ENCODE measurements at places on chromosomes 16 and 17.

DNA sequence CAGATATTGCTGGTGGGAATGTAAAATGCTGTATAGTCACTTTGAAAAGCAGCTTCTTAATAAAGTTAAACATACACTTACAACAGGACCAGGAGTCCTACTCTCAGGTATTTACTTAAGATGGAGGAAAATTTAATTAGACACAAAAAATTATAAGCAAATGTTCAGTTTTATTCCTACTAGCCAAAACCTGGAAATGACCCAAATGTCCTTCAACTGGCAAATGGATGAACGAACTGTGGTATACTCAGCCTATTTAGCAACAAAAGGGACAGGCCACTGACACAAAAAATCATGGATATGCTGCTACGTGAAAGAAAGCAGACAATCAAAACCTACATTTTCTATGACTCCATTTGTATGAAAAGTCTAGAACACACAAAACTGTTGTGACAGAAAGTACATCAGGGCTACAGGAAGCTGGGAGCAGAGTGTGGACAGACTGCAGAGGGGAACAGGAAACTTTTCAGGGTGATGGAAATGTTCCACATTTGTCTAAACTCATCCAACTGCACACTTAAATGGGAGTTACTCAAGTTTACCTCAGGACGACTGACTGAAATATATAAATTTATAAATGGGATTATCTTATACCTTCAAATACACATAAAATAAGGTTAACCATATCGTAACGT is 49.3 kb upstream of the MNT start:
- DNase-seq = no peak

- DNase-seq = no peak
Observed at GRCh38 chr17:75004371-75004770, 8.1 kb upstream of the MRPL58 start.

DNA sequence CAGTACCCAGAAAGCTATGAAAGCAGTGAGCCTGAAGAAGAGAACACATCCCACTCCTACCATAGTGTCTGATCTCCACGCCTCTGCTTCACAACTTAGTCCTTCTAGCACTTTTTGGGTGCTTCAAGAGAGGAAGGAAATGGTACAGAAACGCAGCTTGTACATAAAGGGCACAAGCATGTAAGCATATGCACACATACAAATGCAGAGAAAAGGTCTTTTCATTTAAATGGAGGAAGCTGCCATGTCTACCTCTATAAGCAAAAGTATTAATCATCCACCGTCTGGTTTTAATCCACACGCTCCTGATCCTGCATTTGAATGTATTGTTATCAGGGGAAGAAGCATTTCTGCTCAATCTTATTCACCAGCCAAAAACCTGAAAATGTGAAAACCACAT is 100.7 kb downstream of the HIC1 start:
- DNase-seq = no peak

DNA sequence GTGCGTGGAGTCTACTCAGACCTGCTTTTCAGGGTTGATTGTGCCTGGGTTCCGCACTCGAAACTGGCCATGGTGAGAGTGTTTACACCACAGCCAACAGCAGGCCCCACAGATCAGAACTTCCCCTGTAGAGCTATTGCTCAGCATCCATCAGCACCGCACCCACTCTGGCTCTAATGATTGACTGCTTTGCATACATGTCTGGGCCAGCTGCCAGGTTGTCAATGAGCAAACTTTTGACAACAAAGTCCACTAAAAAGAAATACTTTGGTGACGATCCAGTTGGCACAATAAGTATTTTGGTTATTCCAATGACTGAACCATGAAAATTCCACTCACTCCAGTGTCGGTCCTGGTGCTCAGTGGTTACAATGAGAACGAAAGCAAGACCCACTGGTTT is 190.7 kb downstream of the FOXL1 start:
- DNase-seq = no peak

GRCh38 chr16:1561836-1562235 is 28.4 kb downstream of the TMEM204 start:
- DNase-seq = no peak

DNA sequence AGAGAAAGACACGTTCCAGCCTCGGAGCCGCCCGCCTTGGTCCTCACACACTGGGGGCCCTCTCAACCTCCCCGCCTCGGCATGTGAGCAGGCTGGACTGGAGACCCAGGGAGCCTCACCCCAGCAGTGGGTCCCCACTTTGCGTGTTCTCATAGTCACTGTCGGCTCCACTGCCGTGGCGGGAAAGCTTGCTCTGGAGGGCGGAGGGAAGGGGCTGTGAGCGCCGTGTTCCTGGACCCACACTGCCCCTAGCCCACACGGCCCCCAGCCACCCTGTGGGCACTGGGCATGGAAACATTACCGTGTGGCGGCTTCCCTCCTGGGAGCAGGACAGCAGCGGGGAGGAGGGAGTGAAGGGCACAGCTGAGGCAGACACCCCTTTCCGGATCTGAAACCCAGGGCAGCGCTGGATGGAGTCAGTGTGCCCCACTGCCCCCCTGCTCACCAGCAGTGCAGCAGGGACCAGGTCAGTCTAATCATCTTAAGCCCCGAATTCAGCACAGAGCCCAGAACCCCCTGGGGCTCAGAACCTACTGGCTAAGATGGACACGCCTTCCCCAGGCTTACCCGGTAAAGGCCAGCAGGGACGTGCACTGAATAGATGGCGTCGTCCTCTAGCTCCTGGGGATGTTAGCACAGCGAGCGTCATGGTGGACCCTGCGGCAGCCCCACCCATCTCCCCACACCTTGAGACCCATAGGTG is 7.2 kb downstream of the TP53I13 start:
- no peak for DNase-seq

DNA sequence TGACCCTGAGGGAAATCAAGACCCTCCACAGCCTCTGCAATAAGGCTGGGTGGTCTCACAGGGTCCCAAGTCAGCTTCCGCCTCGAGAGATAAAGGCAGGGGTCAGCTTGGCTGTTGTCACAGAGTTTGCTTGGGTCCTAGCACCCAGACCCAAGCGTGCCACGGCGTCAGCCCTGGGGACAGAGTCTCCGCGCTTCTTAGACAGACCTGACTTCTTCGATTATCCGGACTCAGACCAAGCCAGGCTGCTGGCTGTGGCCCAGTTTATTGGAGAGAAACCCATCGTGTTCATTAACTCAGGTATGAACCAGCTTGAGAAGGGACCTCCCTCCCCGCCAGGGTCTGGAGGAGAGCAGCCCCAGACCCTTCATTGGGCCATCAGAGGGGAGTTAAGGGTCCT is 588 bp downstream of the C16orf92 start:
- no peak for DNase-seq

- no peak for DNase-seq
Observed at GRCh38 chr16:804193-805048, 3.9 kb upstream of the GNG13 start.

DNA sequence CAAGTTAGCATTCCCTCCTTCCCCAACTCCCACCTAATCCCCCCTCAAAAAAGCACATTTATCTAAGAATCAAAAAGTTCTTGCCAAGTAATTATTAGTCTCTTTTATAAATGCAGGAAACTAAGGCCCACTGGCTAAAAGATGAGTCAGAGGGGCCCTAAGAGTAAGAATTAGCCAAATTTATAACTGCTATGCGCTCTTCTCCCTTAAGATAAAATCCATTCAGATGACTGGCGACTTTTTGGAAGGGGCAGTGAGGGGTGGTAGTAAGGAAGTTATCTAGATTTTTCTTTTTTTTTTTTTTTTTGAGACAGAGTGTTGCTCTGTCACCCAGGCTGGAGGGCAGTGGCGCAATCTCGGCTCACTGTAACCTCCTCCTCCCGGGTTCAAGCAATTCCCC is 17.1 kb downstream of the ZNF652 start:
- no peak for DNase-seq

GRCh38 chr17:28475151-28475900 is 1.9 kb downstream of the SLC13A2 start:
- DNase-seq = no peak

DNA sequence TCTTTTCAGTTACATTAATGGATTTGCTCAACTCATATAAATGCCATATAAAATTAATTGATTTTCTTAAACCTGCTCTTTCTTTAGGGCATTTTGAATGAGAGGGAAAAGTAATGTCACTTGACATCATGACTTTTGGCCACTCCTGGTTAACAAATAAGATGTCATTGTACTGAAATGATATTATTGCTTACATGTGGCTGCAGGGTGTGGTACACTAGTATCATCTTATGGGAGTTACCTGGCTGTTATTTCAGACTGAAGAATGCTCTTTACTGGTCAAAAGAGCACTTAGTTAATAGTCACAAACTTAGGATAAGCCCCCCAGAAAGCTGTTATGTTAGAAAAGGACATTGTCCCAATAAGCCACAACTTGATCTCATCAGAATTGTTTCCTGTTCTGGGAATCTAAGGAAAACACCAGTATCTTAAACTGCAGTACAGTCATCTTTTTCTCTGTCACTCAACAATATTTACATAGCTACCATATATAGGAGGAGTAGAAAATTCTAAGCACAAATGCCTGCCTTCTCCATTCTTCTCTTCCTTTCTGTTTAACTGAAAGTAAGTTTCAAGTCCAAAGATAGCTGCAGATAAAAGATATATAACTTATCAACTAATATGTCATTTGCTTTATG is 53.9 kb upstream of the MRC2 start:
- no peak for DNase-seq

GRCh38 chr17:18319604-18320256 is 4.6 kb downstream of the SMCR8 start:
- DNase-seq = peak; percentile 18

DNA sequence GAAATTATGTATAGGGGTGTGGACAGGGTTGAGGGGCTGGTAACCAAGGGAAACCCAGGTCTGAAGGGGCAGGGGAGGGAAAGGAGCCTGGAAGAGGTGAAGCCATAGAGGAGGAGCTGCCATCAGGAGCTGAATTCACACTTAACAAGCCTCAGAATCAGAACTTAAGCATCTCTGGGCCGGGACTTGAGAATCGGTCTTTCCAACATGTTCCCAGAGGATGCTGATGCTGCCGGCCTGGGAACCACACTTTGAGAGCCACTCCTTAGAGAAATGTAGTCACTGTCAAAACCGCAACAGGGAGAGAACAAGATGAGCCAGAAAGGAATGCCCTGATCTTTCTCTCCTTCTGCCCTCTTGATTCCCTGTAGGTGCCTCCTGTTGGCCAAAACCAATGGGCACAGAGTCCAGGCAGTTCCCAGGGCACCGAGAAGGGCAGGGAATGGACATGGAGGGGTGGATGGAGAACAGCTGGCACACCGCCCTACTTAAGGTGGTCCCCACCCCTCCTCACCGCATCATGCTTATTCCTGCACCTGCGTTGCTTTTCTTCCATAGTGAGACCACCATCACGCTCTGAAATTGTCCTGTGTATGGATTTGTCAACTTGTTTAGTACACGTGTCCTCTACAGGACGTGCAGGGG is 88.5 kb downstream of the GSG1L start:
- no peak for DNase-seq

- DNase-seq = no peak
Observed at GRCh38 chr17:27430882-27431491, 25.3 kb upstream of the KSR1 start.

- peak; percentile 43 for DNase-seq
Observed at GRCh38 chr17:42322382-42323267, 34.3 kb downstream of the STAT5A start.

DNA sequence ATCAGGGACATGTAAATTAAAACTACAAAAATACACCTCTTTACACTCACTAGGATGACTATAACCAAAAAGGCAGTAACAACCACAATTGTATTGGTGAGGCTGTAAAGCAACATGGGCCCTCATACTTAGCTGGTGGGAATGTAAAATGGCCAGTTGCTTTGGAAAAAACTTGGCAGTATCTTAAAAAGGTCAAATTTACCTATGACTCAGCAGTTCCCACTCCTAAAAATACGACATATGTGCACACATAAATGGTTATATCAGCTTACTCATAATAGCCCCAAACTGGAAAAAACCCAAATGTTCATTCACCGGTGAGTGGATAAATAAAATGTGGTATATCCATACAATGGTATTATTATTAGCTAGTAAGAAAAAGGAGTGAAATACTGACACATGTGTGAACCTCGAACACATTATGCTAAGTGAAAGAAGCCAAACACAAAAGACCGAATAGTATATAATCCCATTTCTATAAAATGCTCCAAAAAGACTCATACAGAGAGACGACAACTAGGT is 391.4 kb downstream of the NPIPA8 start:
- DNase-seq = no peak

GRCh38 chr17:79473111-79473875 is 137.6 kb downstream of the RBFOX3 start:
- DNase-seq = no peak

DNA sequence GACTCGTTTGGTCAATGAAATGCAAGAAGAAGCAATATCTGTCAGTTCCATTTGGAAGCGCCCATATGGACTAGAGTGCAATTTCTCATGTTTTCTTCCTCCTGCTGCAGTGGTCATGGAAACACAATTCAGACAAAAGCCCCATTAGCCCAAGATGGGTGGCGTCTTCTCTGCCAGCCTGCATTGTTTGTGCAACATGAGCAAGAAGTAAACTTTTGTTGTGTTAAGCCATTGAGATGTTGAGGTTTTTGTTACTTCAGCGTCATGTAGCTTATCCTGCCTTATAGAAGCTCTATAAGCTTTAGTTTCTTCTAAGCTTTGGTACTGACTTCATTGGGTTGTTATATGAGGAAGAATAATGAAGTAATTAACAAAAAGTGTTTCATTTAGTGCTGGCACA is 137.4 kb downstream of the NPIPB5 start:
- DNase-seq = no peak

- DNase-seq = no peak
Observed at GRCh38 chr17:72474719-72475477, 354.1 kb downstream of the SOX9 start.

DNA sequence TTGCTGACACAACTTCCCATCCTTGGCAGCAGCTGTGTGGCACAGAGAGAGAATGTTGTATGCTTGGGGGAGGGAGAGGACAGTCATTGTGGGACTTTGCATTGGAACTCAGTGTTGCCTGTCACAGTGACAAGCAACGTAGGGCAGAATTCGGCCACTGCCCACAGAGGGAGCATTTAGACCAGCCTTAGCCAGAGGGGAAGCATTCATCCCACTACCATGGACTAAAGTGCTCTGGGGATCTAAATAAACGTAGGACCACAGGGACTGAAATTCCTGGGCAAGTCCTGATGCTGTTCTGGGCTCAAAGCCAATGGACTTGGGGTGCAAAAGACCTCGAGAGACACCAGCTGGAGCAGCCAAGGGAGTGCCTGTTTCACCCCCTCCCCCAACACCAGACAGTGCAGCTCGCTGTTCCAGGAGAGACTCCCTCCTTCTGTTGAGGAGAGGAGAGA is 44.9 kb downstream of the ABCA8 start:
- DNase-seq = peak; percentile 49

DNA sequence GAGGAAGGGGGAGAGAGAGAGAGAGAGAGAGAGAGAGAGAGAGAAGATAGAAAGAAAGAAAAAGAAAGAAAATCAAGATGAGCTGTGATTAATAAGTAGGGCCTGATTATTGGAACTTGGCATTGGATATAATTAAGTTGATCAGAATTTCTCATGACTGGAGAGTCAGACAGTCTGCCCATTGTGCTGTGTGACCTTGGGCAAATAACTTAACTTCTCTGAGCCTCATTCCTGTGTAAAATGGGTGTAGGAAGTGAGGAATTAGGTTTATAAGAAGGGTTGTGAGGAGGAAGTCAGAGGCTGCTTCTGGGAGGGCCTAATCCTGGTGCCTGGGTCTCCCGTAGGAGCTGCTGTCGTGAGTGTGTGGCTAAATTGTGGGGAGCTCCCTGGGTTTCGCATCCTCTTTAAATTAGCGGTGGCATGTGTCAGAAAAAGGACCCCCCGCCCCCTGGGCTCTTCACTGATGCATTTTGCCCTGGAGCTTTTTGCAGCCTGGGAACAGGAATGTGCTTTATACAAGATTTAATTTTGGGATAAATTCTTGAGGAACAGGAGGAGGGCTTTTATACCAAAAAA is 76.0 kb downstream of the CMIP start:
- no peak for DNase-seq

GRCh38 chr17:6670571-6670970 is 19.0 kb downstream of the C17orf100 start:
- no peak for DNase-seq
